ENCODE measurements at places on chromosomes 16 and 17.
A peak's percentile ranks its signal among the peaks of the same experiment; 100 is the strongest.

- no peak for DNase-seq
Measured at GRCh38 chr16:12188935-12189249, 212.4 kb downstream of the SNX29 start.

GRCh38 chr17:62895320-62896301, 70.4 kb upstream of the TANC2 start:
- peak; percentile 89 for DNase-seq

GRCh38 chr17:66552371-66552770, 250.0 kb downstream of the PRKCA start:
- DNase-seq = peak; percentile 46

GRCh38 chr16:66440970-66441369, 13.9 kb downstream of the BEAN1 start:
- DNase-seq = no peak

DNA sequence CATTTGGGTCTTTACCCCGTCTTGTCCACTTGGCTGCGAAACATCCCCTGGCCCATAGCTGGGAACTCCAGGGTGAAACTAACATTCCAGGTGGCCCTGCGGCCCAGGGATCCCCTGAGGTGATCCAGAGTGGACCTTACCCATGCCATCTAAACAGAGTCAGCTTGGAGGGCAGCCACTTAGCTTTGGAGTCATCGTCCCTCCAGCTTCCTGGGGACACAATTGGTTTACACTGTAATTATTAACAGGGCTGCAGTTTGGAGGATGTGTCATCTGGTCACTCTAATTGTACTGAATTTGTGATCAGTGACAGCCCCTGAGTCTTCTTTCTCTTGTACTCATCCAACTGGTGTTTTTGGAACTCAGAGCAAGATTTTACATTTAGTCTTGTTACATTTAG, 149.9 kb downstream of the ENGASE start:
- no peak for DNase-seq

GRCh38 chr17:4566785-4567184, 6.4 kb upstream of the GGT6 start:
- DNase-seq = peak; percentile 49

DNA sequence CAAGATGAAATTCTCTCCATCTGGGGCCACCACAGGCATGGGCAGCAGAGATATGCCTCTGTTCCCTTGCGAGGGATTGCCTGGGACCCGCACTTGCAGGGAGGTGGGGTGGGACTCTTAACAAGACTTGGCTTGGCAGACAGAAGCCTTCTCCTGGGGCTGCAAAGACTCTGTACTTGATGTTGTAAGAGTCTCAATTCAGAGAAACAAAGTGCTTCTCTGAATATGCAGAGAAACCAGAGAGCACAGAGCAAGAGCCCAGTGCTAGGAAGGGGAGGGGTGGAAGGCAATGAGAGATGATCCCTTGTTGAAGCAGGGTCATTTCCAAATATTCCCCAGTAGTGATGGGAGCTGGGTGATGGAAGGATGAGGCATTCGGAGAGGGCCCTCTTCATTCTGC, 2.2 kb downstream of the MMP28 start:
- DNase-seq = no peak

DNA sequence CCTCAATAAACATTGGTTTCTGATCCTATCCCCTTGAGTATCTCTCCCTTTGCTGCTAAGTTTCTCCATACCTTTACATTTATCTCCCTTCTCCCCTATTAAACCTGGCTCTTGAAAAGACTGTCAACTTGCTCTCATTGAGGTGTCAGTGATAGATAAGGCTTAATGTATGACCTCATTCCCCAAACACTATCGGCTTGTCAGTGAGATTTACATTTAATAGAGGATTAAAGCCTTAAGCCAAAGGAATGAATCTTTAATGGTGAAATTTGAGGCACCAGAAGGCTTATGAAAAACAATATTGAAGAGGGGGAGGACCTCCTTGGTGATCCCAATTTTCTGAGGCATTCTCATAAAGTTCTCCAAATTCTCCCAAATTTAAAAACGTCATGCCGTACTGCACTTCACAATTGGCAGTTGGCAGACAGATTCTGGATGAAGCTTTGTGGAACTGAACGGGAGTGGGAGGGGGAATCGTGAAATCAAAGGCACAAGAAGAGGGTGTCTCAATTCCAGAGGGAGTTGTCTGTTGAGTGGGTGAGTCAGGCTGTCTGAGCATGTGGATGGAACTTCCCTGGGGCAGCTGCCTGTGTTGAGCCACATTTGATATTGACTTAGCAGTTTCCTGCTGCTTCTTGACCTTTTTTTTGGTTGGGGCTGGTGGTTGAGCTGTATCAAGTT, 478.8 kb downstream of the NPIPA7 start:
- DNase-seq = peak; percentile 77

GRCh38 chr17:77419547-77420094, 278.9 kb downstream of the SEC14L1 start:
- no peak for DNase-seq

DNA sequence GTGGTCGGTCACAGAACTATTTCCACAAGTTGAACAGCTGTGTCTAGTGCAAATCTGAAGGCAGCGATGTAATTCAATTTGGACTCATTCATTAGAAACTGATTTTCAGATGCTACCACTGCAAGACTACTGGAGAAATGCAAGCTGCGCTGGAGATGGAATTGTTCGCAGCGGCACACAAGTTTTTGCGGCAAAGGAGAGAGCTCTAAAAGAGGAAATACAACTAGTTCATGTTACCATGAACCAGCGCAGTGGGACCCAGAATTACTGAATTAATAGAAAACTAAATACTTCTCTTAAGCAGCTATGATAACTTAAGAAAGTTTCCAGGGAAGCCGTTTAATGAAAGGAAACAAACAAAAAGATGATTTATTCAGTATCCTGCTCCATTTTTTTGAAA, 1.9 kb downstream of the CREBBP start:
- peak; percentile 54 for DNase-seq

DNA sequence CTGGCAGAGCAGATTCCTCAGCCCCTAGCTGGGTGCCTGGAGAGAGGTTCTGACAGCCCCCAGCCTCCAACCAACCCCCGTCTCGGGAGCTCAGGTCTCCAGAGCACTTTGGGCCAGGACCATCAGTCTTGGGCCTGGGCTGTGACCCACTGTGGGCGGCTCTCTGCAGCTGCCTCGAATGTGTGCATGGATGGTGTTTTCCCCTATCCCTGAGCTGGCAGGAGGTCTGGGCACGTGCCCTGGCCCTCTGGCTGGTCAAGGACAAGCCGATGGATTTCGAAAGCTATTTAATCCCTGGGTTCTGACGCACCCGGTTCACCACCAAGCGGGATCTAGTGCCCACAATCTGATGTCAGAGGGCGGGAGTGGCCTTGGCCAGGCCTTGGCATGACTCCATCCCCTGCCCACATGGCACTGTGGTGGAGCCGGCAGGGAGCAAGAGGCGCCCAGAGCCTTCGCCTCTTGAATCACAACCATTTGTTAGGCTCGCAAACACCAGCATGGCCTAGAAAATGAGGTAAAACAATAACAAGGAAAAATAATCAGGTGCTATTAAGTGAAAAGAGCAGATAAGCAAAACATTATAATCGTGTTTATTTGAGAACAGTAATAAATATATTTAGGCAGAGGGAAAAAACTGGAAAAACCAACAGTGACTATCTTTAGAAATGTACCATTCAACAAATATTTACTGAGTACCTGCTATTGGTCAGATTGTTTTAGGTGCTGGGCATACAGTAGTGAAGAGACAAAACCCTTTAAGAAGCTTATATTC, 69.3 kb upstream of the TOB1 start:
- DNase-seq = peak; percentile 93

- DNase-seq = no peak
Measured at GRCh38 chr17:10474536-10474935, 5.2 kb upstream of the MYH4 start.

GRCh38 chr16:57804111-57804837, 2.0 kb upstream of the KIFC3 start:
- no peak for DNase-seq

DNA sequence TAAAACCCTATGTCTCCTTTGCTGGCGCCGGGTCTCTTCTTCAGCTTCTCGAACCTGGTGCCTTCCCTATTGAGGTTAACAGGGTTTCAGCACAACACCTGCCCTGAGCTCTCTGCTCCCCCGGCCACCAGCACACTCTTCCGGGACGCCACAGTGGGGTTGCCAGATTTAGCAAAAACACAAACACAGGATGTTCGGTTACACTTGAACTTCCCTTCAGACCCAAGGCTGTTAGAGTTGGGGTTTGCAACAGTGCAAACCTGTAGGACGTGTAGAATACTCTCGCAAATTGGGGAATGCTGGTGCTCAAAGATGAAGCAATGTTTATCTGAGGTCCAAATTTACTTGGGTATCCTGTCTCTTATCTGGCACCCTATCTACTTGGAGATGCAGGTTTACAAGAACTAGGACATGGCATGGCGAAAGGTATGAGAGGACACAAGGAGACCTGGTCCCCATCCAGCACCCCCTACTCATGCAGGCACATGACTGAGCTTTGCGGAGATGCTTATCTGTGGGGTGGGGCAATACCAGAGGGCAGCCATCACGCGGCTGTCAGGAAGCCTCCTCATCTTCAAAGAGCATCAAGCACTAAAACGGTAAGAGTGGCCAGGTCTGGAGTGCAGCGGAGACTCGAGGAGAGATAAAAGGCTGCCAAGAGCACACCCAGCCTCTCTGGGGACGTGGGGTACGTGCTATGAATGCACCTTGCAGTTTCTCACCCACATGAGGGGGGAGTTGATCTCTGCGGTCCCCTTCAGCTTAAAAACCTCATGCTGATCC, 52.8 kb downstream of the SDK2 start:
- no peak for DNase-seq

DNA sequence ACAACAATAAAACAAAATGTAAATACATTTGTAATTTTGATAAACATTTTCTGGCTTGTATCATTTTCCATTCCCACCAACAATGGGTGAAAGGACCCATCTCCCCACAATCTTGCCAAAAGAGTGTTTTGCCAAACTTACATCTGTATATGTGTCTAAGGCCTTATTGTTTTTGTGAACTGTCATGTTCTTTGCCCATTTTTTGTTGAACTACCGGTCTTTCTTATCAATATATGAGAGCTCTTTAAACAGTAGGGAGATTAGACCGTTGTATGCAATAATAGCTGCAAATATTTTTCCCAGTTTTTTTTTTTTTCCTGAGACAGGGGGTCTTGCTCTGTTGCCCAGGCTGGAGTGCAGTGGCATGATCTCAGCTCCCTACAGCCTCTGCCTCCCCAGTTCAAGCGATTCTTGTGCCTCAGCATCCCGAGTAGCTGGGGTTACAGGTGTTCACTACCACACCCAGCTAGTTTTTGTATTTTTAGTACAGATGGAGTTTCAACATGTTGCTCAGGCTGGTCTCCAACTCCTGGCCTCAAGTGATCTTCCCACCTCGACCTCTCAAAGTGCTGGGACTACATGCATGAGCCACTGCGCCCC, 9.6 kb upstream of the STX4 start:
- DNase-seq = no peak

DNA sequence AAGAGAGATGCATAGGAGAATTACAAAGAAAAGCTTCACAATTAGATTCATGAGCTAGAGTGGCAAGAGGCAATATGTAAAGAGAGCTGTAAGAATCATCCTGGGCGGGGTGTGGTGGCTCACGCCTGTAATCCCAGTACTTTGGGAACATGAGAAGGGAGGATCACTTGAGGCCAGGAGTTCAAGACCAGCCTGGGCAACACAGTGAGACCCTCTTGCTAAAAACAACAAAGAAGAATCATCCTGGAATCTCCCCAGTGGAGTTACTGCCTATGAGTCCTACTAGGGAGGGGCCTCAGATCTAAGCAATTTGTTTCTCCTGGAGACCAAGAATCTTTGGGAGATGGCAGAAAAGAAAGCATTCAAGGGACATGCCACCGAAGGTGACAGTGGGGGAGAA, 119.1 kb downstream of the HIC1 start:
- DNase-seq = no peak

DNA sequence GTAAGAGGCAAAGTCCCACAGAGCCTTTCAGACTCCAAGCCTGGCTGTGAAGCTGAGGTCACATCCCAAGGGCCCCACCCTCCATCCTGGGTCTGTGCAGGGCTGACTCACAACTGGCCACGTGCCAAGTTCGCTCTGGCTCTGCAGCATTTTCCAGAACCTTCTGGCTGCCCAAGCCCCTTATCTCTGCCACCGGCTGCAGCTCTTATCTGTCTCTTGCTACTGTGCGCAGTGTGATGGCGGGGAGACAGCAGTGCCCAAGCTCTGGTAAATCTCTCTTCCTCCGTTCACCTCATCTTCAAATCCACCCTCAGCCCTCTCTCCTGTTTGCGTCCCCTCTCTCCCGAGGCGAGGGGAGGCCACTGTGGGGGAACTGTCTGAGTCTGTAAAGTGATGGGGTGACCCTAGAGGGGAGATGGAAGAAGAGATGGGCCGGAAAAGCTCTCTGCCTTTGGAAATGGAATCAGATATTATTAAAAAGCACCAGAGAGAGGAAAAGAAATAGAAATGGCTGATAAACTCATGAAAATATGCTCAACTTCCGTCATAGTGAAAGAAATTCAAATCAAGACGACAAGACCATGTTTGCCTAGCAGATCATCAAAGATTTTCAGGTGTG, 162.7 kb upstream of the CDC42EP4 start:
- peak; percentile 47 for DNase-seq

GRCh38 chr16:57462978-57463362, 491 bp downstream of the POLR2C start:
- DNase-seq = peak; percentile 12

GRCh38 chr17:66655861-66656260, 179.1 kb upstream of the CACNG5 start:
- DNase-seq = peak; percentile 93

DNA sequence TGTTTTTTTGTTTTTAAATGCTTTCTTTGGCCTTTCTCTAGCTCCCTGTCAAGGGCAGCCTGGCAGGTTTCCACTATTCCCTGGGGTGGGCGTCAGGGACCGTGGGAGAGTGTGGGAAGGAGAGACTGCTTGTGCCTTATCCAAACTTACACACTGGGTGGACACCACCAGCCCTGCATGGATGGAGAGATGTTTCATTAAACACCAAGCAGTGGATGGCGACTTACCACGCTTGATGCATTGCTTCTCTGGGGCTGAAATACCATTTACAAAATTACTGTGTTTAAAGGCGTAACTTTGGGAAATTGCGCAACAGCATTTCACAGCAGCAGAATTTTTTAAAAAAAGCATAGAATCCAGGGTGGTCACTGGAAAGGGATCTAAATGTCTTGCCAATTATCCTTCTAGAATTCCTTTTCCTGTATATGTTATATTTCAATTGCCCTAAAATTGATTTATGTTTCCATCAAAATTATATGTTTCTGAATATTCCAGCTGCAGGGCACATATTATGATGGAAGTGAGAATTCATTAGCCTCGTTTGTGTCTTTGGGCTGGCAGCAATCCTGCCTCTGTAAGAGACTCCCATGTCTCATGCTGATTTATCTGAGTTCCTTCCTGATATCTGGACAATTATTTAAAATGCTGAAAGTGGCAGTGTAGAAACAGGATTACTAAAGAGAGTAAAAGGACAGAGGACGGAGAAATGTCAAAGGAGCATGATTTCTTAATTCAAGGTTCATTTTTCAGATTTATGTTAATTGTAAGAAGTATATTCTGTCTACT, 247.3 kb downstream of the GRIN2A start:
- no peak for DNase-seq
